Kidney (tissue), 22 donors: ENCODE measurements at places on chromosomes 16 and 17. TPM values are rescaled to one million over a fixed set of nuclear protein-coding genes. Genes with fewer than 3 reads are reported as not detected.

Gene DNAAF8
- total RNA-seq, result 1.8 TPM

Gene CD7
- 9.2 TPM for total RNA-seq

Gene KIF2B
- not detected for total RNA-seq

Gene PYY
- total RNA-seq, result not detected

Gene FMNL1
- total RNA-seq, result 32.9 TPM

Gene TAOK2
- 54.3 TPM for total RNA-seq

Gene INCA1
- 1.5 TPM for total RNA-seq

Gene ALDH3A1
- 1.4 TPM for total RNA-seq

Gene KIF19
- total RNA-seq, result 0.85 TPM

Gene BAIAP3
- 8.0 TPM for total RNA-seq

Gene STH
- not detected for total RNA-seq

- DNase-seq, result no peak
Measured at GRCh38 chr16:55660026-55660425, 4.2 kb downstream of the SLC6A2 start.

DNA sequence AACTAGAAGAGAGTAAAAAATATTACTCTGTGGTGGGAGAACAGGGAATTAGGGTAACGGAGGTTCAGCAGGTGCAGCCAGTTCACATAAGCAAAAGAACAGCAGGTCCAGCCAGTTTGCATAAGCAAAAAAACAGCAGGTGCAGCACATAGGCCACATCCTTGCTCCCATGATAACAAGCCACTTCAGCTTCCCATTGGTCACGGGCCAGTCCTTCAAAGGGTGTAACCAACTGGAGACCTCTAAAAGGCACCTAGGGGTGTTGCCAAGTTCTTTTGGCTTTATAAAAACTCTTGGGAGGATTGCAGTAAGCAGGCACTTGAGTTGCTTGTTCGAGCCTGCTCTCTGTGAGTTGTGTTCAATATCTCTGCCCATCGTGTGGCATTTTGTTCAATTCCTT, 488.1 kb downstream of the XYLT1 start:
- no peak for DNase-seq

- DNase-seq, result no peak
Measured at GRCh38 chr16:3759736-3760135, 42.4 kb upstream of the TRAP1 start.

DNA sequence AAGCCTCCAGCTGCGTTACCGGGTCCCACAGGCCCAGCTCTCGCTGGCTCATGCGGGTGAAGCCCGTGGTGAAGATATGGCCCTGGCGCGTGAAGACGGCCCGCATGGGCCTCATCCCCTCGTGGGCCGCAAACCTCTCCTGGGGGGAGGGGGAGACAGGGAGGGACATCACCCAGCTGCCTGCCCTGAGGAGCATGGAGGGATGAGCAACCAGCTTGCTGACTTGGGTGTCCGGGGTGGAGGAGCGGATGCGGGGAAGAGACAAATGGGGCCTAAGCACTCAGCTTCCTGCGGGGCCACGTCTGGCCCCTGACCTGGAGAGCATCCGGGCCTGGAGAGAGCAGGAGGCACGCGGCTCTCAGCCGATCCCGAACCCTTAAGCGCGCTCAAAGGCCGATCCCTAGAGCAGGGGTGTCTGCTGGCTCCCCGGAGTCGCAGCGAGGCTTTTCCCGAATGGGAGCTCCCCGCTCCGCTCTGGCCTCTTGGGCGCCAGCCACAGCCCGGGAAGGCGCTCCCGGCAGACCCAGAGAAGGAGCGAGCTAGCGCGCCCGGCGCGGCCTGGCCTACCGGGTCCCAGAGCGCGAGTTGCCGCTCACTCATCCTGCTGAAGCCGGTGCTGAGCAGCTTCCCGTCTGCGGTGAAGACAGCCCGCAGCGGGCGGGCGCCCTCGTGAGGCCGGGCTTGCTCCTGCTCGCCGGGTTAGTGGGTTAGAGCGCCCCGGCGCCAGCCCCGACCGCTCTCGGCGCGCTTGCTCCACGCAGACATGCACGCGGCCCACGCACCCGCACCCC, 5.0 kb downstream of the CORO6 start:
- DNase-seq, result no peak

DNA sequence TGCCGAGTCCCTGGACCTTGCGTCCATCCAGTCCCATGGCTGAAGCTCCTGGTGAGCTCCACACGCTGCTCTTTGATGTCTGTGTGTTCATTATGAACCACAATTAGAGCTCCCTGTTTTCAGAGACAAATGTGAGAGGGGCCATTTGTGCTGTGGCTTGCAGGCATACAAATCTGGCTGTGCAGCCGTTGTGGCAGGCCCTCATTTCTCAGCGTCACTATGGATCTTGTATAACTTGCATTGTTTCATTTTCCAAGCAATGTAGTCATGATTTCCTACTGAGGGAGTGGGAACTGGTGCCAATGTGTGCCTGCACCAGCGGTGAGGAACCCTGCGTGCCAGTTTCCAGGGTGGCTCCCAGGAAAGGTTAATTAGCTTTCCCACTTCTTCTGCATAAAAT, 542.6 kb downstream of the TMEM114 start:
- no peak for DNase-seq

DNA sequence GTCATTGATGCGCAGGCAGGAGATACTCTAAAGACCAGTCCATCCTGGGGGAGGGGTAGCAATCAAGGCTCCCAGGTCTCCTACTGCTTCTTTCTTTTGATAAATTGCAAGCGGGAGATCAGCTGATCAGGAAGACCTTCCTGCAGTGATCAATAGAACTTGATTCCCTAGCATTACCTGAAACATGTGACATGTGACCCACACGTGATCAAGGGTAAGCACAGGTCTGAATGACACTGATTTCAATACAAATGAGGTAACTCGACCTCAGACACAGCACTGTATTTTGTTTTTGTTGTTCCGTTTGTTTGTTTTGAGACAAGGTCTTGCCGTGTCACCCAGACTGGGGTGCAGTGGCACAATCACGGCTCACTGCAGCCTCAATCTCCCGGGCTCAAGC, 39.6 kb upstream of the MLYCD start:
- DNase-seq, result no peak

DNA sequence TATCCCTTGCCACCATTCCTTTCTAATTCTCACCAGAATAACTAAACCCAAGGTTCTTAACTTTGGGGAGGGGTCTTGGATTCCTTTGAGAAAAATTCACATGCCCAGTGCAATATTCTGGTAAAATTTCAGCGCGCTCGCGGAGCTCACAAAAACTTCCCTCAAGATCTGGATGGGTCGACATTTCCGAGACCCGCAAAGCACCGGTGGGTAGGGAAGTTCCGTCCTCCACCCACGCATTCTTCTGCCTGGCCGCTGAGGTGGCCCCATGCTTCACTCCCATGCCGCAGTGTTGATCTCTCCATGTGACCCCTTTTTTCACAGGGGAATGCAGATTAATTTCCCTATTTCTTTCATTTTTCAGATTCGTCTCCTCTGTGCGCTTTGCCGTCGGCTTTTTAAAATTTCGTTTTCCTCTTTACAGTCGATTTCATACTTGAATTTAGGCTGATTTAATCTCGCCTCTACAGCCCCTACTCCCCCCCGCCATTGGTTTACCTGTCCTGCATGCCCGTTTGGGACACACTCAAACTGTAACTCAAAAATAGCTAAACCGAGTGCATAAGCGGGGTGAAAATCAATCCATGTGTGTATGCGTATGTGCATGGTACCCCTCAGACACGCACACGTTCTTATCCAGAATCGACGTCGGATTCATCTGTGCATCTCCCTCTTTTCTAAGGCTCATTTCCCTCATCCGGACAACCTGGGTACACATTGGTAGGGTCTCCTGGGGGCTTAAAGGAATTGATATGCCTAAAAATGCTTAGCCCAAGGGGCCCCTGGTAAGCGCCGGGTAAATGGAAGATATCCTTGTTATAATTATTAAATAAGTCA, 1.4 kb upstream of the SP6 start:
- DNase-seq, result no peak

DNA sequence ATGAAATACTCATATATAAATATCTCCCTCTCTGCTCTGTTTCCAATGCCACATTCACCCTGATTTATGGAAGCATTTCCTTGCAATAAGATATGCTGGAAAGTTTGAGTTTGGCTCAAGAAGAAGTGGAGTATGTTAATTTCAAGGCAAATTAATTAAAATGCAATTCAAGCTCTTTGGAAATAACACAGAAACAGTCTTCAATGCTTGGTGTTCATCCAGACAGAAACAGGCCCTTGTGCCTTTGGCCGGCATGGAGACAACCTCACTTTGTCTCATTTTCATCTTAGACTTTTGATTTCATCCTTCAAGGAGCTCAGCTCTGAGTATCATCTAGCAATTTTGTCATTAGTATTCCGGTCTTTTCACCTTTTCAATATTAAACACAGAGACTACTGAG, 210.0 kb downstream of the C16orf95 start:
- no peak for DNase-seq

GRCh38 chr16:67104061-67104460, 5.7 kb upstream of the PHAF1 start:
- DNase-seq, result no peak

- no peak for DNase-seq
Measured at GRCh38 chr17:67390006-67390645, 13.0 kb downstream of the PITPNC1 start.

DNA sequence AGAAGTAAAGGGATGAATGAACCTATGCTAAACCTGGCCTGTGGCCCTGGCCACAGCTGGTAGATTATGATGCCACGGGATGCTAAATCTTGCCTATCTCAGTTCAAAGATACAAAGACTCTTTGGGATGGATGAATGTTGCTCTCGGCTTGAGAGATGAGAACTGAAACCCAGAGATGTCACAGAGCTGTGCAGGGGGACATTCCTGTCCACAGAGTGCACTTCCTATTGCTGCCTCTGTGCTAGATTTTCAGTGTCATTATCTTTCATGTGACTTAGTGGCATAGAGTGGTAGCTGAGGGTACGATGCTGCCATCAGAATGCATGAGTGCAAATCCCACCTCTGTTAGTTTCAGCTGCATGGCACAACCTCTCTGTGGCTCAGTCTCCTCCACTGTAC, 2.3 kb upstream of the MT1M start:
- no peak for DNase-seq

DNA sequence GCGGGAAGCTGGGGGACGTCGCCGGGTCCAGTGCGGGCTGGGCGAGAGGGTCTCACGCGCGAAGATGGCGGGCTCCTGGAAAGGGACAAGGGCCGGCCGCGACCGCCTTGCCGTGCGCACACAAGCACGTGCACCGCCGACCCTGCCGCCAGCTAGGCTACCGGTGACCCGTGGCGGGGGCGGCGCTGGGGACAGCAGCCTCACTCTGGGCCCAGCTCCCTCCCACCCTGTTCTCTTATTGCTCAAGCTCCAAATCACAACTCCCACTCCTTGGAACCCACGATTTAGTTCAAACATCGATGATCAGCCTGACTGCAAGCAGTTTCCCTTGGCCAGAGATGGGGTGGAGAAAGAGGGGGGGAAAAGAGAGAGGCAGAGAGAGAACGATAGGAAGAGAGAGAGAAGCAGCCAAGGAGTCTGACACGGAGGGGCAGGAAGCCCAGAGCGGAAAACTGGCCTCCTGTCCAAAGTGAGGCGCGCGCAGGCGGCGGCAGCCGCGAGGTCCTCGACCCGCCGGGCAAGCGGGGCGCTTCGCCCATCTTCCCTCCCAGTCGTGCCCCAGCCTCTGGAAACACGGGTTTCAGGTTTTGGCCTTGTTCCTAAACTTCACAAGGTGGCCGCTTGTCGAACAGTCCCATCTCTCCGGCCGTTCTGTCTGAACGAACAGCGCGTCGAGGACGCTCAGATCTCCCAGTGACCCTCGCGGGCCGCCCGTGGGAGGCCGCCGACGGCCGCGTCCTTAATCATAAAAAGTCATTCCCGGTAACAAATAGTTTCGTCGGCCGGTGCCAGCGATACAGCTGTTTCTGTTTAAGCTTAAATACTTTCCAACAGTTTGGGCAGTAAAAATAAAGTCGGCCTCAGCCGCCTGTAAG, 1.7 kb upstream of the CBX8 start:
- peak; percentile 75 for DNase-seq

GRCh38 chr16:5030251-5030870, 3.4 kb downstream of the NAGPA start:
- DNase-seq, result no peak

DNA sequence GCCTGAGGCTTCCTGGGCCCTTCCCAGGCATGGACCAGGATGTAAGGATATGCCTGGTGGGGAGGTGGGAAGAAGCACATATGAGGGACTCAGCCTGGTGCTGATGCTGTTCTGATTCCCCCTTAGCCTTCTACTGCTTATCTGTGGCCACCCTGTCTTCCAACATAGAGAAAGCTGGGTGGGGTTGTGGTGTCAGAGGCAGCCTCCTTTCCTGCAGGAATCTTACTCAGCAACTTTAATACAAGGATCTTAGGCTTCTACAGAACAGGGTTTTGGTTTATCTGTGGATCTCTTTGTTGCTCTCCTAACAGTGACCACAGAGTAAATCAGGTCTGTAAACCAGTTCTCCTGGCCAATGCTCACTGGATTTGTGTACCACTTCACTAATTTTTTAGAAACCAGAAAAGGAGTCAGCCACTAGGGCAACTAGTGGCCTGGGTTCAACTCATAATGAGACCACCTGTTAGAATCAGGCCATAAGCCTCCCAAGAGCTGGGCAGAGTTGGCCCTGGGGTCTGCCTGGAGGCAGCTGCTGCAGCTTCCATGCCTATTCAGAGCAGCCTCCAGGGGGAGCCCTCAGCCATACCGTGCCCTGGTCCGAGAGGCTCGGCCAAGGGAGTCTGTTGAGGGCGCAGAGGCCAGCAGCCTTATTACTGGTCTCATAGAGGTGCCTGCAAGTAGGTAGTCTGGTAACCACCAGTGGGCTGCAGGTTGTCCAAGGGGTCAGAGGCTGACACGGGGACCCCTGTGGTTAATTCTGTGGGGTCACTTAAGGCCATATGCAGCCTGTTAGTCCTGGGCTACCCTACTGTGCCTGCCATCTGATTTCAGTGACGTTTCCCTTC, 7.1 kb downstream of the HAS3 start:
- DNase-seq, result peak; percentile 54

DNA sequence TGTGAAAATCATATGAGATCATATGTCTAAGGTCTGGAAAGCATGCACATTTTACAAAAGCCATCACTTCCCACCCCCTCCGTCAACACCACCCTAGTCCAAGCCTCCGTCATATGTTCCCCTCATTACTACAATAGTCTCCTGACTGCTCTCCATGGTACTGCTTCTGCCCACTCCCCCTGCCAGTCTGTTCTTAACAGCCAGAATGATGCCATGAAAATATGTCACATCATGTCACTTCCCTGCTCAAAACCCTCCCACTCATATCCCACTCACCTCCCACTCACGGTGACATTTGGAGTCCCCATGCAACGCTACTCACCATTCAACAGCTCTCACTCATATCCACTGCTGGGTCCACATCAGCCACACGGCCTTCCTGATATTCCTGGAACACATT, 432.3 kb downstream of the XYLT1 start:
- peak; percentile 9 for DNase-seq

- DNase-seq, result no peak
Measured at GRCh38 chr17:37211136-37211535, 164.6 kb upstream of the C17orf78 start.

- DNase-seq, result peak; percentile 85
Measured at GRCh38 chr17:2347805-2348685, 10.7 kb downstream of the SGSM2 start.
